Esophagus mucosa (tissue), 1 donor: ENCODE measurements at places on chromosomes 16 and 17.

GRCh38 chr16:72202014-72202413 is 30.1 kb upstream of the PMFBP1 start:
- ATAC-seq = peak; percentile 92

GRCh38 chr17:40022961-40023541 is 7.8 kb downstream of the CSF3 start:
- no peak for ATAC-seq

- peak; percentile 39 for ATAC-seq
Measured at GRCh38 chr17:42971589-42971988, 7.3 kb upstream of the AARSD1 start.

GRCh38 chr17:41985919-41986318 is 19.3 kb downstream of the CNP start:
- ATAC-seq = no peak

GRCh38 chr17:65417406-65418221 is 143.8 kb downstream of the AXIN2 start:
- no peak for ATAC-seq
